ENCODE measurements at places on chromosomes 7 and 10.
A peak's percentile ranks its signal among the peaks of the same experiment; 100 is the strongest.

DNA sequence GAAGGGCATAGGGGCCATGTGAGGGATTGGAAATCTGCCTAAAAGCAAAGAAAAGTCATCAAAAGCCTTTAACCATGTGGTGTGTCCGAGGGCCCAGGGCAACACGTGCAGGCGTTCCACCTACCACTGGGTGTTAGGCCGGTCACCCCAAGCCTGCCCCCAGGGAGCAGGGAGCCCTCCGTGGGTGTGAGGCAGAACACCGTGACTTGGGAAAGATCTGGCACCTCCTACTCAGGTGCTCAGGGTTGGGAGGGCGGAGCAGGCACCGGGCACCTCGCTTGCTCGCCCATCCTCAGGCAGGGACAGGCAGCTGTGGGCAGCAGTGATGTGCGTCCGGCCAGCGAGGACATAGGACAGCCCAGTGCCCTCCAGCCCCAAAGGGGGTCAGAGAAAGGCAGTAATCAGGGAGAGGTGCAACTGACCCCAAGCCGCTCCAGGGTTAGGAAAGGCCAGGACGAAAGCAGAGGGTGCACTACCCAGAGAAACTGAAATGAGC, 80.7 kb upstream of the CHST15 start:
- DNase-seq, result no peak

DNA sequence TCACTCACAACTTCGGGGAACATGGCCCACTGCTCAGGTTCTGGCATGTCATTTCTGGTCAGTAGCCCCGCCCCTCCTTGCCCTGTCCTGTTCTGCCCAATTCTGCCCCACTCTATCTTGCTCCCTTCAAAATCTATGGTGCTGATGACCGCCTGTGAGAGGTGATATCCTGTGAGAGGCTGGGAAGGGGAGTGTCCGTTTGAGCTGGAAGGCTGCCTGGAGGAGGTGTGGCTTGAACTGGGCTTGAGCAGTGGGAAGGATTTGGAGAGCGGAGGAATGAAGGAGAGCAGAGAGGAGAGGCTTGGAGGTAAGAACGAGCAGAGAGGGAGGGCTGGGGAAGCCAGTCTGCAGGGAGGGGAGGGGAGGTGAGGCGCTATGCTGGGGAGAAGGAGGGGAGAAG, 145.3 kb downstream of the RPS24 start:
- no peak for DNase-seq

DNA sequence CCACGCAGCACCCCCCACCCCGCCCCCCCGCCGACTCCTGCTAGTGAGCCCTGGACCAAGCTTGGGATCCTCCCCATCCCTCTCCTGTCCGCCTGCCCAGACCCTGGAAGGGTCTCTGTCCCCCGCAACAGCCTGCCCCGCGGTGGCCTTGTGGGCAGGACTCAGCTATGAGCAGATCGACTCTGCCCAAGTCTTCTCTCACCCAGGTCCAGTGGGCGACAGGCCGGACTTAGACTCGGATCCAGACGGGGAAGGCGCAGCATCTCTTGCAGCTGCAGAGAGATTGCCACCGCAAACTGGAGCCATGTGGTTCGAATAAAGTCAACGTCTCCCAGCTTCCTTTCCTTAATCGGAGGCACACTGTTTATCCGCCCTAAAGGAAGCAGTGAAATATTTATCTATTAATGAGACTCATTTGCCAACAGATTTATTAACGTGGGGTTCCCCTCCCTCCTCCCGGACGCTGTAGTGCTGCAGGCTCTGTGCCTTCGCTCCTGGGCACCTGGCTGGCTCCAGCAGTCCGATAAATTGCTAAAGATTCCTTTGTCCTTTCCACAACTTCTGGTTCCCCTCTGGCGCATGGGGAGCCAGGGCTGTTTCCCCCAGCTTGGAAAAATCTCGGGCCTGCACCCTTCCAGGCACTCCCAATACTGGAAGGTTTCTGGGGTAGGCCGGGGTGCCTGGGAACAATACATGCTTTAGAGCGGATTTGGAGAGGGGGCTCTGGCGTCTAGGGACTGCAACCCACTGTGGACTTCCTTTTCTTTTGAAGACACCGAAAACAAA, 634 bp upstream of the HOXA7 start:
- no peak for DNase-seq

DNA sequence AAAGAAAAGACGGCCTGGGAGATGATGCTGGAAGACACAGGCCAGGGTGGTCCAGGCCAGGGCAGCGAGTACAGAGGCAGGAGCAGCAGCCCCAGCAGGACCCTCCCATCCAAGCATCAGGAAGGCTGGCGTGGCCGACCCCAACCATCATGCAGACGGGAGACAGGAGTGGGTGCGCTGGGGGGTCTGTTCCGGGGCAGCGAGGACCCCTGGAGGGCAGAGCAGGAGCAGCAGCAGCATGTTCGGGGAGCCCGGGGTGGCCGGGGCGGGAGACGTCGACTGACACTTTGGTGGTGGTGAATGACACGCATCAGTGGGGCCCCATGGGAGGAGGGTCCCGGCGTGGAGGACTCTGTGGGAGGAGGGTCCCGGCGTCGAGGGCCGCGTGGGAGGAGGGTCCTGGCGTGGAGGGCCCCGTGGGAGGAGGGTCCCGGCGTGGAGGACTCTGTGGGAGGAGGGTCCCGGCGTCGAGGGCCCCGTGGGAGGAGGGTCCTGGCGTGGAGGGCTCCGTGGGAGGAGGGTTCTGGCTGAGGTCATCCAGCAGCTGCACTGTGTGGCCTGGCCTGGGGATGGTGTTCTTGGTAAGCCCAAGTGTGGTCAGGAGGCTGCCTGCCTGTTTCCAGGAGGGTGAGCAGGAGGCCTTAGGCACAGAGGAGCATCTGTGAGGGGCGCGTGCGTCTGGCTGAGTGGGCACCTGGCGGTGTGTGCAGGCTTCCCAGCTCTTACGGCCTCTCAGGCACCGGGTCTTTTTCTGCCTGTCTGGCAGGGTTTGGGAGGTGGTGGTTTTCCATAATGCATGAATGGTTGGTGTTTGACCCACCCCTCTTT, 38.9 kb downstream of the FAM20C start:
- DNase-seq, result no peak

DNA sequence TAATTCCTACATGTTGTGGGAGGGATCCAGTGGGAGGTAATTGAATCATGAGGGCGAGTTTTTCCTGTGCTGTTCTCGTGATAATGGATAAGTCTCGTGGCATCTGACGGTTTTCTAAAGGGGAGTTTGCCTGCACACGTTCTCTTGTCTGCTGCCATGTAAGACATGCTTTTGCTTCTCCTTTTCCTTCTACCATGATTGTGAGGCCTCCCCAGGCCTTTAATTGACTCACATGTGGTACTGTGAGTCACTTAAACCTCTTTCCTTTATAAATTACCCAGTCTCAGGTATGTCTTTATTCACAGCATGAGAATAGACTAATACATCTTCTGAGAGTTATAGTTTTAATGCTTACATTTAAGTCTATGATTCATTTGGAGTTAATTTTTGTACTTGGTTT, 22.6 kb upstream of the CPN1 start:
- DNase-seq, result no peak

- no peak for DNase-seq
Measured at GRCh38 chr7:128791972-128792327, 182 bp downstream of the CCDC136 start.

- DNase-seq, result peak; percentile 4
Measured at GRCh38 chr10:132847856-132848255, 61.9 kb upstream of the NKX6-2 start.

DNA sequence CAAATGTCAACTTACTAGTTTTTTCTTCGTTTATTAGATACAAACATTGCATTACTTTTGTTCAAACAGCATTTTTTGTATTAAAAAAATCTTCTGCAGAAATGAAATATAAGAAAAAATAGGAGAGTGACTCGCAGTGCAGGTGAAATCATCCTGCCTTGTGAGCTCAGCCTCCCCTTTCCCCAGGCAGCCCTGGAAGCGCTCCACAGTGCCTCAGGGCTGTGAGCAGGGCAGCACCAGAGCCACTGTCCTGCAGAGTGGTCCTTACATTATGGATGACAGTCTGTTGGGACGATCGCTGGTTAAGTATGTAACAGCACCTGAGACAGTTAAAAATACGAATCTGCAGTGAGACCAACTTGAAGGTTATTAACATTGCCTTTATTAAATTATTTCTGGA, 695.4 kb upstream of the POM121L12 start:
- no peak for DNase-seq

DNA sequence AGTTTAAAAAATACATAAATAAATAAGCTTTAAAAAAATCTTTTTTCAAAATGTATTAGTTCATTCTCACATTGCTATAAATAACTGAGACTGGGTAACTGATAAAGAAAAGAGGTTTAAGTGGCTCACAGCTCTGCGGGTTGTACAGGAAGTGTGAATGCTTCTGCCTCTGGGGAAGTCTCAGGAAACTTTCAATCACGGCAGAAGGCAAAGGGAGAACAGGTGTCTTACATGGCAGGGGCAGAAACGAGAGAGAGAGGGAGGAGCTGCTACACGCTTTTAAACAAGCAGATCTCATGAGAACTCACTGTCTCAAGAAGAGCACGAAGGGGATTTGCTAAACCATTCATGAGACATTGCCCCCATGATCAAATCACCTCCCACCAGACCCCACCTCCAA, 114.6 kb downstream of the DNAJC1 start:
- no peak for DNase-seq

DNA sequence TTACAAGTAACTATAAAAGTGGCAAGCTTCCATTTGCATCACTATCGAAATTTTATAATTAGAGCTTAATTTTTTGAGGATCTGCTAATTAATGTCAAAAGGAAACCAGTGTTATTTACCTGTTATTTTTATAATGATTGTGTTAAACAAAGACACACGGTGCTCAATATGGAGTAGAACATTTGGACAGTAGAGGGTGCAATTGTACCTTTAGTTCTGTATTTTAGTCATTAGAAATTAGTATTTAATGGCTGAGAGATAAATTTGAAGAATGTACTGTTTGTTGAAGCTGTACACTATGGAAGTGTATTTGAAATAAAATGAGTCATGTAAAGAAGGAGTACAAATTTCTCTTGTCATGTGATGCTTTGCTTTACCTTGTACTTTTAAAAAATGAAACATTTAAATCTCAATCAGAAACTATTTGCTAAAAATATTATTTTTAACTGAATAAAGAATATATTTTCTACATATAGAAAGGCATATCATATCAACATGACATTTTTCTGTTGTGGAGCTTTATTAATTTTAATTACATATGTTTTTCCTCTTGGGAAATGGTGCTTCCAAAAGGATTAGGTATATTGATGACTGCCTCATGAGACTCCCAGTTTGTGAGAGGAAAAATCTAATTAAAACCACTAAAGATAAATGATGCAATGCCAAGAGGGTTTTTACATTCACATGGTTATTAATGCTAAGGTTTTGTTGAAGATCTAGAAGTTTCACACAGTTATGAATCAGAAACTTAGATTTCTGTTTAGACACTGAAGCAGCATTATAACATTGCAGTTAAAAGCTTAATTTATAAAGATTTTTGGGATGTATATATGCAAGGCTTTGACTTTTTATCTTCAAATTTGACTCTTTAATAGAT, 10.4 kb upstream of the PRKG1 start:
- DNase-seq, result peak; percentile 55

- no peak for DNase-seq
Measured at GRCh38 chr7:72924386-72924732, 536 bp upstream of the POM121 start.

DNA sequence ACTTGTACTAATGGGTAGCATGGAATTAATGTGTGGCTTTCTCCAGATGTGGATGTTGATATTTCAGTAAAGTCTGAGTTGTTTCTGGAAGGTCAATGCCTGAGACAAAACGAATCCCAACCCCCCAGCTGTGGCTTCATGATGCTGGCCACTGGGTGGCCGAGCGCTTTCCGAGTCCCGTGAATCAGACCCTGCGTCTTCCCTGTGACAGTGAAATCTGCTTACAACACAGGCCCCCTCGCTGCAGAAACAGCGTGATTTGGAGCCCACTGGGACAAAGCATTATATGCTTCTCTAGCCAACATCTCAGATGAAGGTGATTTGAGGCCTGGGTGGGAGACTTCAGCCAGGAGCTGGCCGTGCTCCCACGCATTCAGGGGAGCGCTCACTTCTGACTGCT, 124.7 kb downstream of the WDR37 start:
- no peak for DNase-seq

DNA sequence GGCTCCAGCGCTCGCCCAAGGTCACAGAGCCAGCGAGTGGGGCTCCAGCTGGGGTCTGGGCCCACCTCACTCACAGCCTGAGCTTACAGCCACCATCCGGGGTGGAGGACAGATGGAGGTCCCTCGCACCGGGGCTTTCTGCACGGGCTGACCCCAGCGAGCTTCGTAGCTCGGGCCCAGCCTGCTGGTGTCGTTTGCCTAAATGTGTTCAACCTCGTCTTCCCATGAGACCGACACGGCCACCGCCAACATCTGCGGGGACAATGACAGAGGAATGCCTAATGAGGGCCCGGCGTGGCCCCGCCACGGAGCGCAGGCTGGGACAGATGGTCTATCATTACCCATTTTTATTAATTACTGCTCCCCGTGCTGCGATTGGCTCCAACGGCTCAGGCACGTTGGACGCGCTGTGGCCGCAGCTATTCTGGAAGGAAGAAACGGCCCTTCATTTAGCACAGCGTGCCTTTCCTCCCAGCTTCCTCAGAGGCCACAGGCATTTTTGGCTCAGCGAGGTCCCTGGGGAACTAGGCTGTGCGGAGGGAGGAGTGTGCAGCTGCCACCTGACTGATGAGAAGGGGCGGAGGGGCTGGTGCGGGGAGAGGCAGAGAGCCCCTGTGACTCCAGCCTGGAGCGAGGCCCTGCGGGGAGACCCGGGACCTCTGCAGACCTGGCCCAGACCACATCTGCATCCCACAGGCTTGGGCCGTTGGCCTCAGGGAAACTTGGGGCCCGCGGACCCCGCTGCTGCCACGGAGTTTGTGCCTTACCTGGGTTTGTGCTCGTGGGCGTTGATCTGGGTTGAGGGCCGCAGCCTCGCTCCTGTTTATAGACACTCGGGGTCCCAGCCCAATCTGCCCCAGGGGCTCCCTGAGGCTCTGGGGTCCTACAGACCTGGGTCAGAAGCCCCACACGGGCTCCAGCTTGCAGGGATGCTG, 22.9 kb upstream of the ELFN1 start:
- DNase-seq, result no peak
